Thoracic aorta (tissue), 2 donors: ENCODE measurements at places on chromosomes 5 and 9.

DNA sequence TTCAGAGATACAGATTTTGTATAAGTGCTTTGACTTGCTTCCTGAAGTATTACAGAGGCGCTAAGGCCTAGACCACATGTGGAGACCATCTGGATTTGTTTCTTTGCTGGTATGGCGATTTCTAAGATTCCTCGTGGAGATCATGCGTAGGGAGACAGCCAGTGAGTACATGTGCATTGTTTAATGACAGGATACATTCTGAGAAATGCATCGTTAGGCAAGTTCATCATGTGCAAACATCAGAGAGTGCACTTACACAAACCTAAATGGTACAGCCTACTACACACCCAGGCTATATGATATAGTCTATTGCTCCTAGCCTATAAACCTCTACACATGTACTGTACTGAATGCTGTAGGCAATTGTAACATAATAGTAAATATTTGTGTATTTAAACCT, 16.5 kb upstream of the CEP120 start:
- no peak for DNase-seq

GRCh38 chr5:55903121-55903701, 52.1 kb downstream of the IL31RA start:
- DNase-seq, result no peak

- no peak for DNase-seq
Observed at GRCh38 chr5:17497446-17497845, 585 bp upstream of the TAF11L2 start.

GRCh38 chr9:136782452-136782851, 8.7 kb upstream of the TMEM141 start:
- no peak for DNase-seq

- no peak for DNase-seq
Observed at GRCh38 chr9:16441791-16442190, 428.7 kb downstream of the BNC2 start.

DNA sequence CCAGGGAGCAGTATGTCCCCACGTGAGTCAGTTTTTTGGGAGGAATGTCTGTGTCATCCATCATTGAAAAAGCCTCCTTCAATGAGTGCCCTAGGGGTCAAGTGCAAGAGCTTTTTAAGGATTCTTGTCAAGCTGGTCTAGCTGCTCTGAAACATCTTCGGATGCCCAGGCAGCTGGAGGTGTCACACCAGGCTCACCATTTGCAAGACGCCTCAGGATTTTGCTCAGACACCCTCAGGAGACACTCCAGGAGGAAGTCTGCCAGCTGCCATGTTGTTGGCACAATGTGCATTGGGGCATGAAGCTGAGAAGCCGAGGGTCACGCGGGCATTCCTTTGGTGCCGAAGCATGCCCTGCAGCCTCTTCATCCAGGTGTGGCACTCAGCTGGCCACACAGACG, 111.1 kb upstream of the S1PR3 start:
- no peak for DNase-seq

DNA sequence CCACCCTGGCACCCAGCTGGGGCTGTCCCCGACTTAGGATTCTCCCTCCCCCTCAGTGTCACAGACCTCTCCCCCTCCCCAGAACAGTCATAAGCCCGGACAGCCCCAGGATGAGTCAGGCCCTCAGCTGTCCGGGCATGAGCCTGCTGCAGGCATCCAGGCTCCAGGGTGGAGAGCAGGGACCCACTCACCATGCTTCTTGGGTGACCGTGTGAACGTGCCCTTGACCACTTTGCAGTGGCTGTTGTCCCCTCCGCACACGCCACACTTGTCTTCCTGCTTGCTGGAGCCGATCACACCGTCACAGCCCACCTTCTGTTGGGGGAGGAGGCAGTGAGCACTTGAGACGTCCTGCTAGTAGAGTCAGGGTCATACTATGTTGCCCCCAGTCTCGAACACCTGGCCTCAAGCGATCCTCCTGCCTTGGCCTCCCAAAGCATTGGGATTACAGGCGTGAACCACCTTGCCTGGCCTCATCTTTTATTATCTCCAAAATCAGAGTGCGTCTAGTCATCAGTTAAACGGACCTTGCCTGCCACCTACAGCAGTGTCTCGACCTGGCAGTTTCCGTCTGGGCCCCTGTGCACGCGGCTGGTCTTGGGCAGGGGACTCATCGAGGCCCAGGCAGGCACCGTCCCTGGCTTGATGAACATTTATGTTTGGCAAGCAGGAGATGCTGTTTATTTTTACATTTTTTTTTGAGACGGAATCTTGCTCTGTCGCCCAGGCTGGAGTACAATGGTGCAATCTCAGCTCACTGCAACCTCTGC, 72.6 kb downstream of the ZNF354C start:
- no peak for DNase-seq

DNA sequence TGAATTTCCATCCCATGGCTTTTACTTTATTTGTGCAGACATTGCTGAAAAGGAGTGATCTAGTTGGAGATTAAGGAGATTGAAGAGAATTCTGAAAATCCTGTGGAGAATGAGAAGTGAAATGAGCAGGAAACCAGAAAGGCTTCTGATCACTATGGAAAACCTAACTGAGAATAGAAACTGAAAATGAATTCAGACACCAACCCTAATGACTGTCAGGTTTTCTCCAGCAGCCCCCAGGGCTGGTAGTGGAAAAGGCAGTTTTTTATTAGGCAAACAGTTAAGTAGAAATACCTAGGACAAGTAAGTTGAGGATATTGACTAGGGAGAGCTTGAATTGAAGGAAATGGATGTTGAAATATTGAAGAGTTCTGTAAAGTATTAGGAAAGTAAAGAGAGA, 14.7 kb upstream of the ARRDC3 start:
- no peak for DNase-seq

DNA sequence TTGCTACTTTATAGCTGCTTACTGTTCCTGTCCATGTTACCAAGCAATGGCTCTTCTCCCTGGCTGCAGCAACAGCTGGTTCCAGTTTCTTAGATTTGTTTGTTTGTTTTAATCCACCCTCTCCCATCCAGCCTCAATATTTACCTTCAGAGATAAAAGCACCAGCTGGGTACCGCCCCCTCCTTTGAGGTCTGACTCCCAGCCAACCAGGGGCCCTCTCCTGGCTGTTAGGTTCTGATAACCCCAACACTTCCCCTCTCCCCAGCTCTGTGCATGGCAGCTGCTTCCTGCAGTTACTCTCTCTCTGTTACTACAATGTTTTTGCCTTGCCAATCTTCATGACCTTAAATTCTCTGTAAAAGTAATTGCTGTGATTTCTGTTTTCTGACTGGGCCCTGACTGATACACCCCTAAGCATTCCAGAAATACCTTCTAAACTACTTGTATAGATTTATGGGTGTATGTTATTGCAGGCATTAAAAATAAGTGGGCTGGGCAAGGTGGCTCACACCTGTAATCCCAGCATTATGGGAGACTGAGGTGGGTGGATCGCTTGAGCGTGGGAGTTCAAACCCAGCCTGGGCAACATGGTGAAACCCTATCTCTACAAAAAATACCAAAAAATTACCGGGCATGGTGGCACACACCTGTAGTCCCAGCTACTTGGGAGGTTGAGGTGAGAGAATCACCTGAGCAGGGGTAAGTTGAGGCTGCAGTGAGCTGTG, 2.6 kb upstream of the GCNT1 start:
- no peak for DNase-seq

- no peak for DNase-seq
Observed at GRCh38 chr5:158599157-158599556, 500.6 kb downstream of the EBF1 start.

DNA sequence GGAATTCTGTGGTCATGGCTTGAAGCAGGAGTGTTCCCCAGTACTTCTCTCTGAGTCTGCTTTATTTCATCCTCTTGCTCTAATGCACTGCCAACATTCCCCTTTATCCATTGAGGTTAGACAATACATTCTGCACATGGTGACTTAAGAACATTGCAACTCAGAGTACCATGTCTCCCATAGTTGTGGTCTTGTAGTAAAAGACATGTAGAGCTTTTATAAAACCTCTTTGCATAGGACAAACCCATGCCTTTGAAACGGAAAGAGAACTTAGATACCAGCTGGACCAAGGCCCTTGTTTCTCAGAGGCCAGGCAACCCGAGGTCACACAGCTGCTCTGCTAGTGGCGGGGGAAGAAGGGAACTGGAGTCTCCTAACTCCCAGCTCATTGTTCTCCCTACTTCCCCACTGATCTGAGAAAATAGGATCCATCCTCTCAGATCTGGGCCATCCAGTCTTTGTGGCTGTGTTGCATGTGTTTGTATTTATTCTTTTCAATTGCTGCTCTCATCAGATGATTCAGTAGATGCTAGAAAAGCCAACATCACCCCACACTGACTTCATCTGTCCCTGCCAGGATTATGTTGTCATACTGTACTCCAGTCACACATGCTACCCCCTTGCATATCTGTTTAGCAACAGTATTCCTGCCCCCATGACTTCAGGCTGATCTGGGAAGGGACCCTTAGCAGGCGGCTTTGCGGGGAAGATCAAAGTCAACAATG, 236.9 kb downstream of the SAXO1 start:
- no peak for DNase-seq

DNA sequence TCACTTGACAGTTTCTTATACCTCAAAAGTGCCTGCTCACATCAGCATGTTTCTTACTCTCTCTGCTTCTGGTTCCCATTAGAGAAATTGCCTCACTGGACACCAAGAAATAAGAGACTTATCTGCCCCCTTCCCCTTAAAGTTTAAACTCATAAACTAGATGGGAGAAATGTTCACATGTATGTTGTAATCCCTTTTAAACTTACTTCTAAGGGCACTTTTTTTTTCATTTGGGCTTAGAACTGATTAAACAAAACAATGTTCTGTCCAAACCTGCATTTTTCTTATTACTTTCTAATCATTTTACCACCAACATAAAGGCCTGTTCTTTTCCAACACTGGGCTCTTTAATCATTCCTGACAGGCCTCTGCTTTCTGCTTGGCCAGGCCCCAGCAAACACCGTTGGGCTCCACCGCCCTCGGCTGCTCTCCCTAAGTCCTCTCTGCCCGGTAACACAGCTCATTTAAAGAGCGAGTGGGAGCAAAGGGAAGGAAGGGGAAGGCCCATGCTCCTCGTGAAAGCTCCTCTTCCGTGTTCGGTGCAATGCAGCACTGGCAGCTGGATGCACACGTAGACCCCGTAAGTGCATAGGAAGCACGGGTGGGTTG, 53.4 kb downstream of the ROR2 start:
- DNase-seq, result no peak

DNA sequence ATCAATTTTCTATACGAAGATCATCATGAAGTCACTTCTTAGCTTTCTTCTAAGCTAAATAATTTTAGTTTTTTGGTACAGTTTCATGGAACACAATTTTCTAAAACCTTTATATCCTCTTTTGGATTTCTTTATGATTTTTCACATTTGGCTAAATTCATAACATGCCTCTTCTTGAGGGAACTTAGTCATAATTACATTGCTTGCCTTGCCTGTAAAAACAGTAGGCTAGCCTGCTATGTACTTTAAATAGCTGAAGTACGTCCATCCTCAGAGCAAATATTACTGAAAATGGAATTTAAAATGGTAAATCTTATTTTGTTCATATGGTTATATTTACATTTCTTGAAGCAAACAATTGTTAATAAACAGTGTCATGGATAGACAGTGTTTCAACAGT, 225.0 kb downstream of the VPS13A start:
- no peak for DNase-seq

GRCh38 chr5:141864371-141865370, 13.5 kb downstream of the PCDH1 start:
- DNase-seq, result no peak

- no peak for DNase-seq
Observed at GRCh38 chr9:69293156-69293555, 31.9 kb upstream of the ENTREP1 start.

DNA sequence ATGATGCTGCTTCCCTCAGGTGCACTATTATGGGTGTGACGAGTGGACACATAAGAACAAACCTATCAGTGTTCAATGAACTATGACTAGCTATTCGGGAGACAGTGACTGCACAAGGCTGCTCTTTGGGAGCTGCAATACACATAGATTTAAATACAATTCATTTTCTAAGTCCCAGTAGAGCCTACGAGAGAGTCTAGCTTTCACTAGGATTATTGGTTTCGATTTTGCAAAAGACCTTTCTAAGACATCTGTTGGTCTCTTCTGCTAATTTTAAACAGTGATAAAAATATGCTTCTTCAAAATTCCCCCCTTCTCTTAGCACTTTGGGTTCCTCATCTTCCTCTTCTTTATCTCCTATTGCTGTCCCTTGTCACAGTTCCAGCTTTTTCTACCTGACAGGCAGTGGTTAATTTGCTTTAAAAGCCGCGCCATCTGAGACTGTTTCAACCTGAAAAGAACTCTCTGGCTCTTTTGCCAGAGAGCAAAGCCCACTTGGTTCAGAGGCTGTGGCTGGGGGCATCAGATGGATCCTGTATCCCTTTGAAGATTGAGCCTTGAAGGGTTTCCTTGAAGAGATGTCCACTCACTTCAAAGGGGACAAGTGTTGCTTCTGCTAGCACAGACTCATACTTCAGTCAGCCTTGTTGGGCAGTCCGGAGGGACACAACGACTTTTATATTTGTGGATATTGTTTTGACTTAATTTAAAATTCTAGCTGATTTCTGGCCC, 241.5 kb downstream of the MAN2A1 start:
- DNase-seq, result no peak

GRCh38 chr5:135372654-135373381, 26.2 kb downstream of the MACROH2A1 start:
- DNase-seq, result no peak

- no peak for DNase-seq
Observed at GRCh38 chr5:79759436-79759835, 69.8 kb downstream of the CMYA5 start.

DNA sequence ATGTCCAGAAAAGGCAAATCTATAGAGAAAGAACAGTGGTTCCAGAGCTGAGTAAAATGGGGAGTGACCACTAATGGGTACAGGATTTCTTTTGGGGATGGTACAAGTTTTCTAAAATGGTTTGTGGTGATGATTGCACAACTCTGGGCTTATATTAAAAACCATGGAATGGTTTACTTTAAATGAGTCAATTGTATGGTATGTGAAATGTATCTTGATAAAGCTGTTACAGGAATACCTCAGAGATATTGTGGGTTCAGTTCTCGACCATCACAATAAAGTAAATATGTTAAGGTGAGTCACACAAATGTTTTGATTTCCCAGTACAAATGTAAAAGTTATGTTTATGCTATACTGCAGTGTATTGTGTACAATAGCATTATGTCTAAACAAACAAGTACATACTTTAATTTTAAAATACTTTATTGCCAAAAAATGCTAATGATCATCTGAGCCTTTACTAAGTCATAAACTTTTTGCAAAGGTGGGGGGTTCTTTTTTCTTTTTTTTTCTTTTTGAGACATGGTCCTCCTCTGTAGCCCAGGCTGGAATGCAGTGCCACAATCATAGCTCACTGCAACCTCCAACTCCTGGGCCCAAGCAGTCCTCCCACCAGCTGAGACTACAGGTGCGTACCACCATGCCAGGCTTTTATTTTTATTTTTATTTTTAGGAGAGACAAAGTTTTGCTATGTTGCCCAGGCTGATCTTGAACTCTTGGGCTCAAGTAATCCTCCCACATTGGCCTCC, 65.9 kb downstream of the SHOC1 start:
- DNase-seq, result no peak

- DNase-seq, result no peak
Observed at GRCh38 chr9:89309608-89310474, 1.2 kb upstream of the CKS2 start.

GRCh38 chr5:64767959-64768357, 533 bp downstream of the SREK1IP1 start:
- no peak for DNase-seq

GRCh38 chr9:72315510-72316311, 49.3 kb downstream of the ZFAND5 start:
- no peak for DNase-seq

- DNase-seq, result no peak
Observed at GRCh38 chr9:74494490-74494889, 2.6 kb upstream of the RORB start.

GRCh38 chr5:144582066-144582465, 411.4 kb downstream of the KCTD16 start:
- DNase-seq, result no peak
